RWPE2 (cell line): ENCODE measurements at places on chromosomes 16 and 17.

GRCh38 chr17:10051112-10051511 lies 146.0 kb upstream of the RCVRN start:
- DNase-seq = no peak

- no peak for DNase-seq
Measured at GRCh38 chr17:79048826-79049755, 25.1 kb downstream of the C1QTNF1 start.

DNA sequence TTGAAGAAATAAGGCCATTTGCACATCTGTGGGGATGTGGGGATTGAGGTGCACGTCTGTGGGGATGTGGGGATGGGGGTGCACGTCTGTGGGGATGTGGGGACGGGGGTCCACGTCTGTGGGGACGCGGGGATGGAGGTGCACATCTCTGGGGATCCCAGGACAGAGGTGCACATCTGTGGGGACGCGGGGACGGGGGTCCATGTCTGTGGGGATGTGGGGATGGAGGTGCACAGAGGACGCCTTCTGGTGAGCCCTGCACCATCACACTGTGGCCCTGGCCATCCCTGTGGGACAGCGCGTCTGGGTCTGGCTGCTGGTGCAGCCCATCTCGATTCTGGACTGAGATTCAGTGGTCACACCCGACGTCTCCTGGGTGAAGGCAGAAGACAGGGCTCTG lies 161.4 kb downstream of the LAT start:
- DNase-seq = peak; percentile 32

- DNase-seq = peak; percentile 99
Measured at GRCh38 chr17:72588961-72589360, 468.1 kb downstream of the SOX9 start.

DNA sequence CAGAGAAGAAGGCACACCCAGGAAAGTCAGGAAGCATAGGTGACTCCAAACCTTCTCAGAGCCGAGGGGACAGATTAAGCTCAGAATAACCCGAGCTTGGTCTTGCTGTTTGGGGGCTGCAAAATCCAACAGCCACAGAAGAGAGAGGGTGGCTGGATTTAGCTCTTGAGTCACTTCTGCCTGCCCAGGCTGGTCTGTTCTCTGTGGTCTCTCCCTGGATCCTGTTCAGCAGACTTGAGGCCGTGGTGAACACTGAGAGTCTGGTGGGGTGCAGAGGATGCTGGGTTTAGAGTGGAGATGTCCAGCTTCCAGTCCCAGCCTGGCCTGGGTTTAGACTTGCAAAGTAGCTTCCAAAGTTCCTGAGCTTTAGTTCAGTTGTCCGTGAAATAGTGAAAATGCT lies 8.8 kb downstream of the SLC26A11 start:
- DNase-seq = no peak

GRCh38 chr16:81523387-81524115 lies 78.9 kb downstream of the CMIP start:
- DNase-seq = peak; percentile 98

GRCh38 chr16:11768849-11769248 lies 26.2 kb upstream of the TXNDC11 start:
- no peak for DNase-seq

DNA sequence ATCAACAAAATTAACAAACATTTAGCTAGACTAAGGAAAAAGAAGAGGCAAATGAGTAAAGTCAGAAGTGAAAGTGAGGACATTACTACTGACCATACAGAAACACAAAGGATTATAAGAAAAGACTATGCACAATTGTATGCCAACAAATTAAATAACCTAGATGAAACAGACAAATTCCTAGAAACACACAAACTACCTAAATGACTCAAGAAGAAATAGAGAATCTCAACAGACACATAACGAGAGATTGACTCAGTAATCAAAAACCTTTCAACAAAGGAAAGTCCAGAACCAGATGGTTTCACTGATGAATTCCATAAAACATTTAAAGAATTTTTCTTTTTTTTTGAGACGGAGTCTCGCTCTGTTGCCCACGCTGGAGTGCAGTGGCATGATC lies 35.7 kb upstream of the MYLK3 start:
- DNase-seq = no peak

DNA sequence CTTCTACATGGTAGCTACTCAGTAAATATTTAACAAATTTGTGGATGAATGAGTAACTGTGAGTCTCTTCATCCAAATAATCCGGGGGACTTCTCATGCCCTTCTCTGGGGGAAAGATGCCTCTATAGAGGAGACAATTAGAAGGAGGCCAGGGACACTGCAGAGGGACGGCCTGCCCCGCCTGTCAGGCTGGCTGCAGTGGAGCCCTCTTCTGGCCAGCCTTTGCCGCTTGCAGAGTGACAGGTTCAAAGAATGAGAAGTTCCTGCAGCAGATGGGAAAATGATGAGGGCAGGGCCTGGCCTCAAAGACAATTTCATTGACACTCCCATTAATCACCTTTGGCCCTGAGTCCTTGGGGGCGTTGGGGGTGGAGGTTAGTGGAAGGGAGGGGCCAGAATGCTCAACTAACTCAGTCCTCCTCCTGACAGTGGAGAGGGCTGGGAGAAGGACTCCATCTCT lies 339.0 kb downstream of the MAF start:
- DNase-seq = no peak

GRCh38 chr16:30049871-30050270 lies 15.7 kb upstream of the ALDOA start:
- DNase-seq = no peak

DNA sequence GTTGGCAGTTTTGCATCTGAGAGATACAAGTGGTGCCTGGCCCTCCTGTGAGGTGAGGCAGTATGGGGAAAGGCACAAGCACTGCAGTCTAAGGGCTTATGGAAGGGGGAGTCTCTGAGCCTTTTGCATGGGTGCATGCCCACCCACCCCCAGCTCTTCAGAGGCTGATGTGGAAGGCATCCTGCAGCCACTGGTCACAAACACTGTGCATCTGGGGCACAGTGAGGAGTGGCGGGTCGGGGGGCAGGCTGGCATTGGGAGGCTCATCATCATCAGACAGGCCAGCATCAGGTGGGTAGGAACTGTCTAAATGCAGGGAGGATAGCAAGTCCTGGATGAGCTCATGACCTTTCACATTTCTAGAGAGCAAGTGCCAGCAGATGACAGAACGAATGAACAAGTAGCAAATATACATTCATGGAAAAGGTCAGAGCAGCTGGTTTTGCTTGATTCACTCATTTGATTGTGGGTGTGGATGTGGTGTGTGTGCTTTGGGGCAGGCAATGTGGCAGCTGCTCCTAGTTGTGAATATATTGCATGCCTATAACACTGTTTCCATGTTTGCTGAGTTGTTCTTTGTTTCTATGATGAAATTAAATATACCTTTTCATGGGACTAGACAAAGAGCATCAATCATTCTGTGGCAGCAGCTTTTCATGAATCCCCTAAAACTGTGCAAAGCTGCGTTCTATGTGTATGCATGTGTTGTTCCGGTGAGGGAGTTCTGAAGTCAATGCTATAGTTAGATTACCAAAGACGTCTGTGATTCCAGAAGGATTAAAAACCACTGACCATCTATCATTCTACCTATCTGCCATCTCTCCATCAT lies 29.2 kb downstream of the TRIM25 start:
- no peak for DNase-seq

- no peak for DNase-seq
Measured at GRCh38 chr17:20276421-20276820, 190.9 kb downstream of the LGALS9B start.

- no peak for DNase-seq
Measured at GRCh38 chr17:33942414-33942813, 312.7 kb upstream of the CCL2 start.

- no peak for DNase-seq
Measured at GRCh38 chr16:4344983-4345835, 5.9 kb downstream of the PAM16 start.

- DNase-seq = no peak
Measured at GRCh38 chr16:87815567-87815966, 49.8 kb upstream of the KLHDC4 start.

DNA sequence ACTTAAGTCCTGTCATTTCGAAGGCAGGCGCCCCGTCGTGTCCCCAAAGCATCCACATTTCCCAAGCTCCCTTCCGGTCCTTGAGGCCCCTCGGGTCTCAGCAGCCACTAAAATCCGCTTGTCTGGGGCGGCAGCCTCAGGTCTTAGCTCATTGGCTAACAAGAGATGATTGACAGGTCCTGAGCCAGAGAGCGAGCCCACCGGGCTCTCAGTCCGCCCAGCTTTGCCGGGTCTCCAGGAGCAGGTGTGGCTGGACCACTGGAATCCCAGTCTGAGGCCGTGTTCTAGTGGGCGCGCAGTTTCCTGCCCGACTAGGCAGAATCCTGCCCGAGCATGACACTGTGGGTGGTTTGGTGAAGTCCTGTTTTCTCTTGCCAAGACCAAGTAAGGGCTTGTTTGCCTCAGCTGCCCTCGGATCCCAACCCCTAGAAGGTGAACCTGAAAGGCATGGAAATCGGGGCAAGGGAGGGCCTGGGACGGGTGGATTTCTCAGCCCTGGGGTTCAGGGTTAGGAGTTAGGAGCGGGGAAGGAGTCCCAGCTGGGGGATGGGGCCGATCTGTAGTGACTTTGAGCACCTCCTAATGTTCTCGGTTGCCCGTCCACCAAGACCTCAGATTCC lies 42.8 kb downstream of the MRC2 start:
- peak; percentile 94 for DNase-seq

GRCh38 chr16:4313563-4314531 lies 2.0 kb upstream of the GLIS2 start:
- DNase-seq = no peak

GRCh38 chr17:64410750-64411490 lies 20.3 kb upstream of the PECAM1 start:
- no peak for DNase-seq

DNA sequence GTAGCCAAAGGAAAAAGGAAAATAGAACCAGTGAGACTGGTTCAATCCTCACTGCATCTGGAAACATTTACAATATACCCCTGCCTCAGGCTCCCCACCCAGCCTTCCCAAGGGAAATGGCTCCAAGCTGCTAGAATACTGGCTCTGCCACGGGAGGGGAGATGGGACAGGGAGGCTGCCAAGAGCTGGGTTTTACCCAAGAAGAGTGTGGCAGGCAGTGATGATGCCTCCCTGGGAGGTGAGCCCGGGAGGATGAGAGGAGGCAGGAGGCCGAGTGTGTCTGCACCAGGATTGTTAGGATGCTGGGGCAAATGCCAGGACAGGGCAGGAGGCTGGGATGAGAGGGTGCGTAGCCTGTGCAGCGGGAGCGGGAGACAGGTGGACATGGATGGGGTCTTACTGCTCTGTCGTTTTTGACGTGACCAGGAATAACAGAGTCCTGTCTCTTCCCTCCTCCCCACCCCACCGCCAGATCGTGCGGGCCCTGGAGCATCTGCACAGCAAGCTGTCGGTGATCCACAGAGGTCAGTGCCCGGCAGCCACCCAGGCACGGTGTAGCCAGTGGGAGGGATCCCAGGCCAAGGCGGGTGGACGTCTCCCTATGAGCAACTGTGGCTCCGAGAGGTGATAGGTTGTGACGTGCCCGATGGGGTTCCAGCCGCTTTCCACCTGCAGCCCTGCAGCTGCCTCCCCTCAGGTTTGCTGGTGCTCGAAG lies 18.4 kb downstream of the MAP2K3 start:
- peak; percentile 73 for DNase-seq

- no peak for DNase-seq
Measured at GRCh38 chr17:43366891-43367736, 31.7 kb upstream of the ARL4D start.

- no peak for DNase-seq
Measured at GRCh38 chr16:31886227-31886626, 12.6 kb downstream of the ZNF267 start.

- no peak for DNase-seq
Measured at GRCh38 chr17:15509095-15509494, 41.7 kb upstream of the CDRT4 start.

- DNase-seq = no peak
Measured at GRCh38 chr17:33929181-33929724, 325.8 kb upstream of the CCL2 start.

DNA sequence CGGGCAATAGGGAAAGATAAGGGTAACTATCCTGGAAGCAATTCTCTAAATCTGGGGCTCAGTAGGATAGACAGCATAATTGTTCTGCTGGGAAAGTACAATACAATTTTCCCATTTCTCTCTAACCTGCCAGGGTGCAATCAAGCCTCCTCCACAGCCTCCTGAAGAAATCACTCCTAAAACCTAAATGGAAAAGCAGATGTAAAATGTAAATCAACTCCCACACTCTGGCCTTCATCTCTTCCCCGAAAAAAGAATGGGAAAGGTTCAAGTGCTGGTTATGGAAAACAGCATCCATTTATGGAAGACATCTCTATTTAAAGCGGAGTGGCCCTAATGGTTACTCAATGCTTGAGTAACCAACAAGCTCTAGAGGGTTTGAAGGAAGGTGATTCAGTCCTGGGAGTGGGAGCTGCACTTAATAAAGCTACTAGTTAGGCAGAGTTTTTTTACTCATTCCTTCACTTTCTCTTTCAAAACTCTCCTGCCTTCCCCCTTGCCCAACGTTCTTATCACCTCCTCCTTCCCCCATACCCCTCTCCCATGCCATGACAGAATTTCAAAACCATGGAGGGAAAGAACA lies 5.1 kb downstream of the MMD start:
- DNase-seq = no peak

GRCh38 chr17:57606111-57606875 lies 138.8 kb downstream of the CCDC182 start:
- DNase-seq = no peak

DNA sequence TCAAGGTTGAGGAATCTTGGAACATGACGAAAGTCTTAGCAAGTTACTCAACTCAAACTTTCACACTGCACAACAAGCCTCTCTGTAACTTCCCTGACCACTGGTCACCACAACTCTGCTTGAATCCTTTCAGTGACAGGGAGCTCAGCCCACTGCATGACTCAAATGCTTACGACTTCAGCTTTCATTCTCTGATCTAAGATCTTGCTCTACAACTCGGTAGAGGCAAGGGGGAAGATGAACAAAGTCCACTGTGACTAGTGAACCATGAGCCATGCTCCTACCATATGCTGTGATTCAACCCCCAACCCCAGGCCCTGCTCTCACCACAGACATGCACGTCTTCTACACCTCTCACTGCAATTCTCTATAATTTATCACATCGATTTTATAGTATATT lies 160.9 kb downstream of the SLC39A11 start:
- DNase-seq = no peak

GRCh38 chr17:64192589-64192988 lies 62.6 kb upstream of the ERN1 start:
- DNase-seq = no peak

DNA sequence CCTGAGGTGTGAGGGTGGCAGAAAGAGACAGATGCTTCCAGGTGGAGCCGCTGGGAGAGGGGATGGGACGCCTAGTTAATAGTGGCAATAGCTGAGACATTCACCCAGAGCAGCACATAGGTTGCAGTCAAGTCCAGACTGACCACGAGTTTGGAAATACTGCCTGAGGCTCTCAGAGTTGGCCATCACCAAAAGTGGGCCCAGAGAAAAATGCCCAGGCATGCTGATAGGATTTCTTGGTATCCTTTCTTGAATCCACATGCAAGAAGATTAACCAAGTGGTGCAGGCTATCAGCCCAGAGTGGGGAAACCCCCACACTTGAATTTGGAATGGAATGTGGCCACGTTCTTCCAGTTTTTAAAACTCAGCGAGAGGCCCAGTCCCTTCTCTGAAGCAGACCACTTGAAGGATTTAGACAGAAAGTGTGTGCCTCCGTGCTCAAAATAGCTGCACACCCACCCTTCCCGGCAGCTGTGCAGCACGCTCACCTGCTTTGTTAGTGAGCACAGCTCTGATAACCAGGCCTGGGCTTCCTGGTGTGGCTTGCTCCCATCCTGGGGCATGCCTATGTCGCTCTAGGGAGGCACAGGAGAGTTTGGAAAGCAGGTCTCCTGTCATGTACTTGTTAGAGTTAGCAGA lies 35.7 kb downstream of the PLD6 start:
- DNase-seq = no peak
